Ovary (tissue), 10 donors: ENCODE measurements at places on chromosomes 1 and 21.
A peak's percentile ranks its signal among the peaks of the same experiment; 100 is the strongest.

- peak; percentile 73 for DNase-seq
Observed at GRCh38 chr1:154501423-154502065, 475 bp upstream of the TDRD10 start.

- no peak for DNase-seq
Observed at GRCh38 chr1:145935708-145936107, 8.4 kb upstream of the RBM8A start.

- no peak for DNase-seq
Observed at GRCh38 chr21:46619846-46620245, 15.0 kb upstream of the S100B start.

- DNase-seq, result no peak
Observed at GRCh38 chr1:32779242-32779641, 37.9 kb downstream of the YARS1 start.

DNA sequence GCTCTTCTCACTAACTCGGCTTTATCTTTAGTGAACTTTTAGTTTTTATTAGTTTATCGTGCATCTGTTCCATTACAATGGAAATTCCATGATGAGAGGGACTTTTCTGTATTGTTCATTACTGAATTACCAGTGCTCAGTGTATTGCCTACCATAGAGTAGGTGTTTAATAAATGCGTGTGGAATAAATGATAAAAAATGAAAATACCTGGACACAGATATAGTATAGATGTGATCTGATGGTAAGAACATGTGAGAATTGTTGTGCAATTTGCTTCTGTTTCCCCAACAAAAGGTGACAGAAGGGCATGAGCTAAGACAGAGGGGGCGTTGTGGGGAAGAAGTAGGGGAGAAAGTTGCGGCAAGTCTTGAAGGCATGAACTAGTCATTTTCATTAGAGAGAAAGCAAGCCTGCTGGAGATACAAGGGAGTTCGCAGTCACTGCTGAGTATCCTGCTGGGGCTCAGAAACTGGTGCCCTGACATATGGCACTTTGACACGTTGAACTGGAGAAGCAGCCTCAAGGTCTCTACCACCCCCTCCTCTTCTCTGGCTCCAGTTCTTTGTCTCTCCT, 5.6 kb upstream of the COG2 start:
- DNase-seq, result no peak

GRCh38 chr1:10771789-10772188, 24.7 kb downstream of the CASZ1 start:
- no peak for DNase-seq

DNA sequence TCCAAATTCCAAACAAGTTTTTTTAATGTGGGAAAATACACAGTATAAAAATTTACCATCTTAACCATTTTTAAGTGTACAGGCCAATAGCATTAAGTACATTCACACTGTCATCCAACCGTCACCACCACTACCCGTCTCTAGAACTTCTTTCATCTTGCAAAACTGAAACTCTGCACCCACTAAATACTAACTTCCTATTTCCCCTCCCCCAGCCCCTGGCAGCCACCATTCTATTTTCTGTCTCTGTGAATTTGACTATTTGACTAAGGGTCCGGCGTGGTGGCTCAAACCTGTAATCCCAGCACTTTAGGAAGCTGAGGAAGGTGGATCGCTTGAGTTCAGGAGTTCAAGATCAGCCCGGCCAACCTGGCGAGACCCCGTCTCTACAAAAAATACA, 36.1 kb downstream of the CLSTN1 start:
- no peak for DNase-seq

- no peak for DNase-seq
Observed at GRCh38 chr1:206538086-206538770, 30.9 kb downstream of the RASSF5 start.

GRCh38 chr1:13224480-13225060, 1.4 kb downstream of the PRAMEF18 start:
- DNase-seq, result no peak

GRCh38 chr1:198901266-198901665, 262.4 kb downstream of the PTPRC start:
- DNase-seq, result no peak

- no peak for DNase-seq
Observed at GRCh38 chr1:38336961-38337360, 290.4 kb upstream of the POU3F1 start.

- no peak for DNase-seq
Observed at GRCh38 chr1:119011116-119011515, 23.0 kb upstream of the TBX15 start.

DNA sequence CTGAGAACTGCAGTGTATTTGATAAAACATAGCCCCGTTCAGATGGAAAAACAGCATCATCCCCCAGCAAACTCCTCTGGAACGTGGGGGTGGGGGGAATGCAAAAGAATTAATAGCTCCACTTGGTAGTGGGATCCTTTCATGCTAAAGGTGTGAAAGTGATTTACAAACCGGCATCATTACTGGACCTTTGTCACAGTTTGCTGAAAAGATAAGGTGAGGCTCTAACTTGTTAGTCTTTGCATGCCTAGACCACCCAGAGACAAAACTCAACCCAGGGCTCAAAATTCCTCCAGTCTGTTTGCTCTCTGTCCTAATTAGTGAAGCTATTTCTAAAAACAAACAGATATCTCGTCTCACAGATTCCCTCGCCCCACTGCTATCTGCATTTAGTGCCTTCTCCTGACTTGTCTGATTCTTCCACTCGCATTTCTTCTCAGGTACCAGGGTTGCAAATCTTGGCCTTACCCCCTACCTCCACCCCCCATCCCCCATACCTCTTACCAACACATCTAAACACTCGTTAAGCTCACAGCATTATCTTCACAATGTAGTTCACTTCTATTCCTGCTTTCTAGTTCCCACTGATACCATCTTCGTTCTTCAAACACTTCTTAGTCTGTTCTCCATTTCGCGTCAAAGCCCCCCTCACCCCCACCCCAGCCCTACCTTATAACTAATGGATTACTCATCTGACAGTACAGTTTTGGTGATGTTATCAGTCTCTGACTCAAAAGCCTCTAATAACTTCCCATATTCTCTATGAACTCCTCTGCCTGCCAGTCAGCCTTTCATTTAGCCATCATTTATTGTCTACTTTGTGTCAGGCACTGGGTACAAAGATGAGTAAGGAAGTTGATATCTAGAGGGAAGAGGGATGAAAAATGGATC, 11.8 kb downstream of the IER5 start:
- no peak for DNase-seq

GRCh38 chr1:116498789-116499628, 71.8 kb downstream of the CD58 start:
- no peak for DNase-seq

DNA sequence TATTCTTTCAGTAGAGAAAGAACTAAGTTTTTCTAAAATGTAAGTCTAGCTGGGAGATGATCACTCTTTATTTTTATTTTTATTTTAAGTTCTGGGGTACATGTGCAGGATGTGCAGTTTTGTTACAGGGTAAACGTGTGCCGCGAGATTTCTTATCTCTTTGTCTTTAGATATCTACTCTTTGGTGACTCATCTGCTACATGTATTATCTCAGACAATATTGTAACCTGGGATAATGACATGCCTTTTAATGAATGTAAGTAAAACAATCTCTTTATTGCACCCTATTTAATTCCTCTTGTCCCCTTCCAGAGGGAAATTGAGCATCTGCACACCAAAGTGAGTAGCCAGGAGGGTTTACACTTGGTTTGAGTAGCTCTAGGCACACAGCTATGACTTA, 9.4 kb downstream of the CR2 start:
- DNase-seq, result no peak

- DNase-seq, result no peak
Observed at GRCh38 chr21:15682186-15682895, 47.4 kb upstream of the USP25 start.

- no peak for DNase-seq
Observed at GRCh38 chr1:46646331-46646730, 21.8 kb downstream of the ATPAF1 start.

- no peak for DNase-seq
Observed at GRCh38 chr1:26970810-26971209, 10.5 kb upstream of the KDF1 start.

- no peak for DNase-seq
Observed at GRCh38 chr1:115184260-115184950, 95.1 kb upstream of the TSPAN2 start.

DNA sequence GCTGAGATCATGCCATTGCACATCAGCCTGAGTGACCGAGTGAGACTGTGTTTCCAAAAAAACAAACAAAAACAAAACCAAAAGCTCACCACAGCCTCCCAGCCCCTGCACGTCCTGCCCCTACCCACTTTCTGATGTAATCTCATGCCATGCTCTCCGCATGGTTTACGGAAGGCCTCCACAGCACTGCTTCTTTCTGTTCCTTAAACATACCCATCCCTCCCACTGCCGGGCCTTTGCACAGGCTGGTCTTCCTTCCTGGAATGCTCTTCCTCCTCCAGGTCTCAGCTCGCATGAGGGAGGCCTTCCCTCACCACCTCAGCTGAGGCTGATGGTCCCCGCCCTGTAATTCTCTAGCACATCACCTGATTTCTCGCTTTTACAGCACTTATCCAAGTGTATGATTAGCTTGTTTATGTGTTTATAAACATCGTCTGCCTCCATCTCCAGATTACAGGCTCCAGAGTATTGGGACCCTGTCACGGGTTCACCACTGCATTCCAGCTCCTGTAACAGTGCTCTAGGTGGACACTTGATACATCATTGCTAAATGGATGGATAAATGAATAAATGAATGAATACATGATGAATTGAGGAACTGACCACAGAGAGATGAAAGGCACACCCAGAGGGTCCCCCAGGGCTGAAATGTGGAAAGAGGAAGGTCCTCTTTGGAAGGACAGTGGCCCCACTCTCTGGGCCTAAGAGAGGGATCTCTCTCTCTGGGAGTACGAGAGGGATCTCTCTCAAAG, 22.1 kb downstream of the TCEA3 start:
- no peak for DNase-seq

- no peak for DNase-seq
Observed at GRCh38 chr1:11486231-11487009, 7.5 kb downstream of the DISP3 start.

GRCh38 chr1:66214901-66215300, 319.1 kb upstream of the SGIP1 start:
- DNase-seq, result no peak

DNA sequence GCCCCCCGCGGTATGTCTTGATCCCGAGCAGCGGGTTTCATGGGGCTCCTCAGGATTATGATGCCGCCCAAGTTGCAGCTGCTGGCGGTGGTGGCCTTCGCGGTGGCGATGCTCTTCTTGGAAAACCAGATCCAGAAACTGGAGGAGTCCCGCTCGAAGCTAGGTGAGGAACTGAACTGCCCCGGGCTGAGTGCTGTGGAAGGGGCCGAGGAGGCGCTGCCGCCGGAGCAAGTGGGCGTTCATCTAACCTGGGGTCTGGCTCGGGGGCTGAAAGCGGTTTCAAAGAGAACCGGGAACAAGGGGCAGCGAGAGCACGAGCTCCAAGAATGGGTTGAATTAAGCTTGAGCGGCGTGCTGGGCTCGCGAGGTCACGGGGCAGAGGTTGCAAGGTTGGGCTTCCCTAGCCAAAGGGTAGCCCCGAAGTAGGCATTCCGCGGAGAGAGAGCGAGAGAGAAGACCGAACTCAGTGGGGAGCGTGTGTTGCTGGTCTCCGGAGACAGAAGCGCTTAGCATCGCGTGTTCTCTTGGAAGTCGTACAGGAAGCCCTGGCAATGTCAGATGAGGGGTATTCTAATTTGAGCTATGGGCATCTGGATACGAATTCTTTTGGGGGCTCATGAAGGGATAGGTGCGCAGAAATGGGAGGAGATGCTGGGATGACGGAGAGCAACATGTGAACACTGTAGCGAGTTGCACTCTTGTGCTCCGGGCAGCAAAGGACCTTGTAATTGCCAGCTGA, 732 bp downstream of the HS2ST1 start:
- DNase-seq, result peak; percentile 37

DNA sequence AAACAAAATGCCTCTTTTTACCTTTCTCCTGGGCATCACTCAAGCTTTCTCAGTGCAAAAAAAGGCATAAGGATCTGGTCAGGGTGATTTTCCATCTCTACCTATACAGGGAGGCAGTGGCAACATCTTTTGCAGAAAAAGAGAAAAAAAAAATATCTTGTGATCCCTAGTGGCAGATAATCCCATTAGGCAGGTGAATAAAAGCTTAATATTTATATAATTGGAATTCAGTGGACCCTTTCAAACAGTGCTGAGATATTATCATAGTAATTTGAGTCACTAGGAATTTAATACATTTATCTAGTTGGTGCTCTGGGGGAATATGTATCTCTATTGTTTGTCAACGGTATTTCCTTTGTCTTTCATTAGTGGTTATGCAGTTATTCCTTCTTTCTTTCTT, 29.9 kb upstream of the CXADR start:
- DNase-seq, result no peak

DNA sequence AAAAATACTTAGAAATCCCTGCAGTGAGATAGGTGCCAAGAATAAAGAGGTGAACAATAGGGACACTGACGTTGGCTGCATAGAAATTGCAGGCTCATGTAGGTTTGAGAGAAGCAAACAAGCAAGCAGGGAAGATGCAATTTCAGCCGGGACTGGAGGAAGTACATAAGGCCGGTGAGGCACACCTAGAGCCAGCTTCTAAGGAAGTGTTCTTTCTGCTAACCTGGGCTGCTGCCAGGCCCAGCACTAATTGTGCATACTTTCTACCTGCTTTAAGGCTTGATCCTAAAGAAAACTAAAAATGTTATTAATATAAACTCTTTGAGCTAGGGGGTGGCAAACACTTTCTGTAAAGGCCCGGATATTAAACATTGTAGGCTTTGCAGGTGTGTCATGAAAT, 71.0 kb downstream of the LMO4 start:
- no peak for DNase-seq

DNA sequence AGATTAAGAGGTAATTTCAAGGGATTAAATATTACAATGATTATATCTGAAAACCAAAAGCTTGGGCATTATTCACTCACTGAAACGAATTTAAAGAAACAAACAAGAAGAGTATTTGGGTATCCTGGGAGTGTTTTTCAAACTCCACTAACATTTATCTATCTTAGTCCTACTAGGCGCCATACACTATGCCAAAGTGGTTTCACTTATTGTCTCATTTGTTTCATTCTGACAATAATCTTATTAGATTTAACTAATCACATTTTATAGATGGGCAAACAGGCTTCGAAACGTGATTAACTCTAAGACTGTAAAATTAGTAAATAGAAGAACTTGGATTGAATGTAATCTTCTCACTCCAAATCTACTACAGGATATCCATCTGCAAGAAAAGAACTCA, 25.4 kb downstream of the ASH1L start:
- no peak for DNase-seq

DNA sequence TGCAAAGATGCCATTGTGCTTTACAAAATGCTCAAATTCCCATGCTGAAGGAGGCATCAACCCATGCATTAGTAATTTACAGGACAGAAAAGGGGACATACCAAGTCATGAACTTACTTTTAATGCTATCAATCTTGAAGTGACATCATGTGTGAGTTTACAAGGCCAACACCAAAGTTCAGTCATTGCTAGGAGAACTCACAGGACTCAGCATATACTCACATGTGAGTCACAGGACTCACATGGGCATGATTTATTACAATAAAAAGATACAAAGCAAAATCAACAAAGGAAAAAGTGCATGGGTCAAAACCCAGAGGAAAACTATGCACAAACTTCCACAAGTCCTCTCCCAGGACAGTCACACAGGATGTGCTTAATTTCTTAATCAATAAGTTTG, 1656.0 kb downstream of the MRPL39 start:
- DNase-seq, result no peak

GRCh38 chr1:161502641-161503393, 2.4 kb upstream of the FCGR2A start:
- no peak for DNase-seq

GRCh38 chr1:110743397-110743796, 68.7 kb upstream of the KCNA3 start:
- no peak for DNase-seq

GRCh38 chr1:88867743-88868521, 23.4 kb downstream of the GTF2B start:
- DNase-seq, result no peak
